ENCODE measurements at places on chromosomes 4 and X.

DNA sequence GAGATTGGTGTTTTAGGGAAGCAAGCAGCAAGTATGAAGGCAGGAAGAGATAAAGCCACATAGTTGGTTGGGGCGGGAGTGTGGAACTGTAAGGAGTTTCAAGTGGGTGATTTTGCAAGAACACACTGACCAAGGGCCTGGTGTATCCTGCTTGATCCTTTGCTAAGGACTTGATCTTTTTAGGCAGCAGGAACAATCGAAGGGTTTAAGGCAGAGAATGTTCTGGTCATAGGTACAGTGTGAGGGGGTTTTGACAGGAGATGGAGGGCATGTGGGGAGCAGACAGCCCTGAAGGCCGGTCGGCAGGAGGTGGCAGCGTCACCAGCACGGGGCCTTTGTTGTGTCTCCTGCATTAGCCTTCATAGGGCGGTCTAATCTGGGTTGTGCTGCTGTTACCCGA lies 54.7 kb downstream of the FAM193A start:
- no peak for DNase-seq

- DNase-seq: no peak
These were observed 52.8 kb upstream of the IL1RAPL2 start for GRCh38 chrX:104513162-104513561.

GRCh38 chr4:130336585-130337217 lies 1240.7 kb downstream of the C4orf33 start:
- no peak for DNase-seq

DNA sequence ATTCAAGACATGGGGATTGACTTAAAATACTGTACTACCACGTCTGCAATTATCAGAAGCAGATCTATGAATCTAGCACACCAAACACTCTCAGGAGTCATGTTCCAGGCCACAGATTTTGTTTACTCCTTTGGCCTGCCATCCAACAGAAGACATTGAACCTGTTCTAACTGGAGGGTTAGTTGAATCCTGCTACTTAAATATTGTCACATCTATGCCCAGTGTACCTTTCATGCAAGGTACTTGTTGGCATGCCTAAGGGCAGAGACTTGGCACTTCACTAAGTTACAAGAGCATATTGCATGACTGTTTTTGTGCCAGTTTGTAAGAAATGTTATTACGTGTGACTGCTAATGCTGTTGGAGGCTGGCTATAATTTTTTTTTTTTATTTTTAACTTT lies 126.9 kb upstream of the BCOR start:
- no peak for DNase-seq

DNA sequence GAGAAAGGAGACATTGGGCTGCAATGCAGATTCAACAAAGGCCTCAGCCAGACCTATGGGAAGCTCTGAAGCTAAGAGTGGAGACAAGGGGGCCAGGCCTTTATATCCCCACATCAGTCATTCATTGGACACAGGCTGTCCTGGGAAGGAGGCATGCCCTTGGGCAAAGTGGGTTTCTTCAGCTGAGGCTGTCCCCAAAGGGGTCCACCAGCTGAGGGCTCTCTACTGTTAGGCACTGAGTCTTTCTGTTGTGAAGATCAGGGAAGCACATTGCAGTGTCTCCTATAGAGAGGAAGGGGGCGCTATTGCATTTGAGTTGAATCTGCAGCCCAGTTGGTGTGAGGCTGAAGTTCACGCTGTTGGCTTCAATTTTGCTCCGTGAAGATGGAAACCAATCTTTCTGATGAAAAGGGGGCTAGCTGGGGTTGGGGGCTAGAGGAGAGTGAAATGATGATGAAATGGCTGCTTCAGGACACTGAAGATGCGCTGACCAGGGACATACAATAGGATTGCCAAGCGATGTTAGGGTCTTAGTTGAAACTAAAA lies 48.0 kb downstream of the SLC25A5 start:
- DNase-seq: peak; percentile 5

- DNase-seq: no peak
These were observed 685 bp downstream of the COMMD8 start for GRCh38 chr4:47462799-47463234.

DNA sequence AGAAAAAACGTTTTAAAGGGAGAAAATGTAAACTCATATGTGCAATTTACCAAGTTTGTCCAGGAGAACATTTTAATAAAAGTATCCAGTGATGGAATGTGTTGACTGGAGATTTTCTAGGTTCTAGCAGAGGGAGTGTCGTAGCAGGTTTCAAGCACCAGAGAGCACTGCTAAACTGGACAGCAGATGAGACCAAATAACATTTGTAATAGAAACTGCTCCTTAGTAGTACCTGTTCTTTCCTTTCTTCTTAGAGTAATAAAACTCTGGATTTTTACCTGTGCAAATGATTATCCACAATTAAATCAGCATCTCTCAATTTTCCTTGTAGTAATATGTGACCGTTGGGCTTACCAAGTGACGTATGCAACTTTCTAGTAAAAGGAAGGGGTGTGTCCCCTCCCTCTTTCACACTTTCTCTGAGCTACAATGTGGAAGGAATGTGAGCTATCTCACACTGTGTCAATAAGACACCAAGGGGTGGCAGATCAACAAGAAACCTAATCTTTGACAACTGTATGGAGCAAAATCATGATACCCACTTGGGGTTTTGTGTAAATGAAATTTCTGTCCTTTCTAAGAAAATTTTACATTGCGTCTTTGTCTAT lies 9.5 kb downstream of the HPGDS start:
- no peak for DNase-seq

GRCh38 chr4:8090312-8090711 lies 68.3 kb downstream of the ABLIM2 start:
- DNase-seq: no peak

- DNase-seq: no peak
These were observed 48.6 kb downstream of the TSC22D3 start for GRCh38 chrX:107726816-107727534.

GRCh38 chr4:174549721-174550120 lies 27.4 kb upstream of the HPGD start:
- DNase-seq: no peak

DNA sequence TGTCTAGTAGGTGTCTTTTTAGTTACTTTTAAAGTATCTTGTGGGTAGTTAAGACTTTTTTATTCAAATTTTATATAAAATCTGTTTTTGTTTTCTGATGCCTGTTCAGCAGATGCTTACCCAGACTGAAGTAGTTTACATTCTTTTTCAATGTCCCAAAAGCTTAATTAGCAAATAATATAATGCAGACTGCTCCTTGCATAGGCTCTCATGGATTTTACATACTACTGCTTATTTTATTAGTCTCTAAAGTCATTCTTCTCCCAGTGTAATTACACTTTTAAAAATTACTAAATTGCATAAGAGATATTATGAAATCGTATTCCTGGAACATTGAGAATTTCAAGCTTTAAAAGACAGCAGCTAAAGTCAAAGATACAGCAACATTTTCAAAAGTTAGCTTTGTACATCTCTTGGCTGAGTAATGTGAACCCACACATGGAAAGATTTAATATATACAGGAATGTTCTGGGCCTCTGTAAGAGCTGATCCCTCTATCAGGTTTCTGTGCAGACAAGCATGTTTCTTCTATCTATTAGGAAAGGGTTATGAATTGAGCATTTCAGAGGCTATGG lies 148.4 kb upstream of the SPRY1 start:
- DNase-seq: no peak

DNA sequence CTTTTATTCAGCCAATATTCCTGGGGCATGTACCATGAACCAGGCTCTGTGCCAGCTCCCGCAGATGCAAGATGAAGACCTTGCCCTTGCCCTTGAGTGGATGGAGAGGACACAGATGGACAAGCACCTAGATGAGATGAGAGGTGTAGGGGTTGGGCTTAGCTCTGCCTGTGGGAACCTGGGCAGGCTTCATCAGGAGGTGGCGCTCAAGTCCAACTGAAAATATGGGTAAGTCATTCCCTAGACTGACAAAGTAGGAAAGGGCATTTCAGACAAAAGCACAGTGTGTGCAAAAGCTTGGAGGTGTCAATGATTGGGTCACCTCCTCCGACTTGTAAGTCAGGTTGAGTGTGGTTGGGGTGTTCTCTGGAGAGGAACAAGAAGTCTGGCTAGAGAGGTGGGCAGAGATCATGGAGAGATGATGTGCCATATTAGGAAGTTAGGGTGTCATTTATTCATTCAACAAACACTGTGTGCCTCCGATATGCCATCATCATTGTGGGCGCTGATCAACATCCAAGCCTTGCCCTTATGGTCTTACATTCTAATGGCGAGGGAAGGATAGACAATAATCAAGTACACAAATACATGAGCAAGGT lies 64.6 kb downstream of the ANAPC4 start:
- DNase-seq: no peak

Measured in stimulated activated CD8-positive, alpha-beta memory T cell treated with anti-CD3 and anti-CD28 coated beads, Interleukin-7, amount 100 ng/mL, for 4 hours (primary cell).